ENCODE measurements at places on chromosomes 11 and 22.

- no peak for DNase-seq
These were observed at the start of gene DSCAML1 for GRCh38 chr11:117796872-117797529. DSCAML1 (minus strand) TSS chr11:117797216; CDS start chr11:117797079, 137 bp downstream.

GRCh38 chr11:34558211-34558610 lies 44.6 kb upstream of the ELF5 start:
- no peak for DNase-seq

DNA sequence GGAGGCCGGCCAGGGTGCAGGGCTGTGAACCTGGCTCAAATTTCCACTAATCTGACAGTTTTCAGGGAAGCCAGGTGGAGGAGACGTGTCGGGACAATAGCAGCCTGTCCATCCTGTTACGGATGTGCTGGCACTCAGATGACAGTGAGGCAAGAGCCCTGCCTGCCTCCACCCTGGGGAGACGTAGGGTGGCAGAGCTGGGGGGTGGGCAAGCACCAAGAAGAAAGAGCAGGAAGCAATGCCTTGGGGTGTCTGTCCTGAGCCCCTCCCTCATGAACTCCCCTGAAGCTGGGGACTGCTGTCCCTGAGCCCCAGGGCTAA lies 10.0 kb upstream of the TRIM29 start:
- DNase-seq: no peak

GRCh38 chr11:114912826-114913225 lies 234.5 kb downstream of the NXPE2 start:
- no peak for DNase-seq

GRCh38 chr11:61124574-61125309 lies 22.5 kb downstream of the CD5 start:
- no peak for DNase-seq

Measured in CD4-positive, alpha-beta T cell treated with Interleukin-15 for 4 hours (primary cell).